ENCODE measurements at places on chromosomes 2 and 18. TPM values are rescaled to one million over a fixed set of nuclear protein-coding genes. Genes with fewer than 3 reads are reported as not detected.

DNA sequence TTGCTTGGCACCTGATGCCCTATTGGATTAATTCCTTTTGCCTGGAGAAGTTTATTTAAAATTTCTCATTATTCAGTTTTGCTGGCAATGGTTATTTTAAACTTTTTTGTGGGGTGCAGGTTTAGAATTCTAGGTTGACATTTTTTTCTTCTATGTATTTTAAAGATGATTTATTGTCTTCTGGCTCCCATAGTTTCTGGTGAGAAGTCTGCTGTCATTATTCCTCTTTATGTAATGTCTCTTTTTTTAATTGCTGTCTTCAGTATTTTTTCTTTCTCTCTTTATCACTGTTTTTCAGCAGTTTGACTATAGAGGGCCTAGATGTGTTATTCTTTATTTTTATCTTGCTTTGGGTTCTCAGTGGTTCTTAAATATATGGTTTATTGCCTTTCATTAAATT is 182.2 kb upstream of the STON1 start:
- DNase-seq, result no peak

GRCh38 chr18:59715445-59715844 is 18.2 kb upstream of the CCBE1 start:
- peak; percentile 54 for DNase-seq

GRCh38 chr2:215435280-215435869 is 493 bp downstream of the FN1 start:
- DNase-seq, result no peak

DNA sequence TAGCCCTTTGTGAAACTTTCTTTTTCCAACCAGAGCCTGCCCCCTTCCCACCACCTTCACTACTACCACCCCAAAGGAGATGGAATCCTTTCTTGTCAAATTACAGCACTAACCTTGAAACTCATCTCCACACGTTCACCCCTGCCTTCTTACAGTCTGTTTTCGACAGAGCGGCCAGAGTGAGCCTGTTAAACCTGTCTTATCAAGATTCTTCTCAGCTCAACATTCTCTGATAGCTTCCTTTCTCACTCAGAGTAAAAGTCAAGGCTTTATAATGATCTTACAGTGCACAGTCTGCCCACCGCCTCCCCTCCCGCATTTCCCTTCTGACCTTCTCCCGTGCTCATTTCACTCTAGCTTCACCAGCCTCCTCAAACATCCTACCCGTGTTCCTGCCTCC is 56.0 kb downstream of the ARHGAP25 start:
- DNase-seq, result no peak

Gene DRC1
- 0.18 TPM for total RNA-seq

DNA sequence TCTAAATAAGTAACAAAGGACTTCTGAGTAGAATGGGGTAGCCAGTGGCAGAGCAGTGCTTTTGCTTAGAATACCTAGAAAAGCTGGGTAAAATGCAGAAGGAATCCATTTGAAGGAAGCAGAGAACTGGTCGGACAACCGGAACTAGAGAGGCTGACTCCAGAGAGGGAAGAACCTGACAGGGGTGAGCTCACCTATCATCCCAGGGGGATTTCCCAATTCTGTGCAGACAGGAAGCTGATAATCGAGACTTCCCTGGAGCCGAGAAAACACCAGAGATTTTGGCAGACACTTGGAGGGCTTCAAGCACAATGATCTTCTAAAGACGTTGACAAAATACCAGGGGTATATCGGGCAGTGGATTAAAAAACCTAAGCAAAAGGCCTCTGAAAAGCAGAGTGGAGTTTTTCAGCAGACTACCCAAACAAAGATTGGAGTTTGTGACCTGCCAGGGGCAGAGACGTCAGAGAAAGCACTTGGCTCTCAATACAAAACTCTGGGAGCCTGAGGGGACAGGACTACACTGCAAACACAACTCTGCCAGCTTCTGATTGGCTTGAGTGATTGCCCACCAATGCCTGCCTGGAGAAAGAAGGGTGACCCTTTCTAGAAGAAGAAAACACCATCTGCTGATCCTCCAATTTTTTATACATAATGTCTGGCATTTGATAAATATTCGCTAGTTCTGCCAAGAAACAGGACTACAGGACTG is 67.5 kb upstream of the TTN start:
- no peak for DNase-seq

Gene PPP1R1C
- 0.28 TPM for total RNA-seq

GRCh38 chr18:54737986-54738385 is 90.3 kb upstream of the RAB27B start:
- peak; percentile 81 for DNase-seq

Gene UGT1A5
- not detected for total RNA-seq

Gene MROH2A
- total RNA-seq, result not detected

DNA sequence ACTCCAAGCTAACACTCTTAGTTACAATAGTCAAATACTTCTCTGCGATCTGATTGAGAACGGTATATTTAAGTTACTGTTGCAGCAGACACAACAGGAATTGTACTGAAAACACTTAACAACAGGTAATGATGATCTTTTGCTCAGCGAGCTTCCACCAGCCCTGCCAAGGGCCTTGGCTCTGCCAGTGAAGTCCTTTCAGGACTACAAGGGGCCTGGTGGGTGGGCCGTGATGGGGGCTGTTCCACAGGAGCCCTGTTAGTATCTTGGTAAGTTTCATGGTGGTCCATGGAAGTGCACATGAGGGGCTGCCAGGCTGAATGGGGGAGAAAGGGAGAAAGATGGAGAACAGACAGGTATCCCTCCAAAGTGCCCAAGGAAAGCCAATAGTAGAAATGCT is 178.6 kb upstream of the DOK6 start:
- no peak for DNase-seq

DNA sequence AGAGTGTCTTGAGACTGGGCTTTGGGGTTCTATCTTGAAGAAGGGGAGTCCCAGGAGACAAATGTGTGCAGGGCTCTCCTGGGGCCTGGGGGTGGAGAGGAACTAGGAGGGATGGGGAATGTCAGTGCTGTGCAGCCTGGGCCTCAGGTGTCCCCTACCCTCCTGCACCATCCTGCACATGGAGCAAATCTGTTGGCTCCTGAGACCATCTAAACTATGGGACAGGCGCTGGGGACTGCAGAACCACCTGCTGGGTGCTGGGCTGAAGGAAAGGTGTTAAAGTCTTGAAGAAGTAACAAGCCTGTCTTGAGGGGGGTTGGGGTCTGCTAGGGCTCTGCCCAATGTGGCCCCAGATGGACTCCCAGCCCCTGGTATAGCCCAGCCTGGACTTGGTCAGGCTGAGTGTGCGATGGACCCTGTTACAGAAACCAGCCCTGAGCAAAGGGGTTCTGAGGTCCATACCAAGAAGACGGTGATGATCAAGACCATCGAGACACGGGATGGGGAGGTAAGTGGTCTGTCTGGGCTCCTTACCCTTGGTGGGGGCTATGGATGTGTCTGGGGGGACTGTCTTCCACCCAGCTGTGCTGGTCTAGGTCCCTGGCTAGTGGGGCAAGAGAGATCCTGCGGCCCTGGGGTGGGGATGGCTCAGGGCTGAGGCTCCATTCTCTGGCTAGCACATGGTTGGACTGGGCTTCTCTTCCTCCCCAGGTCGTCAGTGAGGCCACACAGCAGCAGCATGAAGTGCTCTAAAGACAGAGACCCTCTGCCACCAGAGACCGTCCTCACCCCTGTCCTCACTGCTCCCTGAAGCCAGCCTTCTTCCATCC is 7.3 kb downstream of the DES start:
- no peak for DNase-seq

- no peak for DNase-seq
Observed at GRCh38 chr2:102008490-102008889, 16.7 kb downstream of the IL1R2 start.

- peak; percentile 27 for DNase-seq
Observed at GRCh38 chr2:33375054-33375453, 101.4 kb upstream of the RASGRP3 start.

GRCh38 chr2:191521608-191522208 is 156.2 kb upstream of the NABP1 start:
- peak; percentile 55 for DNase-seq

Gene ZBTB7C
- total RNA-seq, result not detected

Gene SPEG
- 7.8 TPM for total RNA-seq

Gene HAAO
- total RNA-seq, result not detected

- DNase-seq, result no peak
Observed at GRCh38 chr18:46445522-46446313, 211.3 kb downstream of the LOXHD1 start.

DNA sequence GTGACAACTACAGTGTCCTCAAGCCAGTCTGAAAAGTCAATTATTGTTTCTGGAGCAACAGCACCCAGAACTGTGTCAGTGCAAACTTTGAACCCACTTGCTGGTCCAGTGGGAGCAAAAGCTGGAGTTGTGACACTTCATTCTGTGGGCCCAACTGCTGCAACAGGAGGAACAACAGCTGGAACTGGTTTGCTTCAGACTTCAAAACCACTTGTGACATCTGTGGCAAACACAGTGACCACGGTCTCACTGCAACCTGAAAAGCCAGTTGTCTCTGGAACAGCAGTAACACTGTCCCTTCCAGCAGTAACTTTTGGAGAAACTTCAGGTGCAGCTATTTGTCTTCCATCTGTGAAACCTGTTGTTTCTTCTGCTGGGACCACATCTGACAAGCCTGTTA is 59.8 kb downstream of the TAF4B start:
- no peak for DNase-seq

DNA sequence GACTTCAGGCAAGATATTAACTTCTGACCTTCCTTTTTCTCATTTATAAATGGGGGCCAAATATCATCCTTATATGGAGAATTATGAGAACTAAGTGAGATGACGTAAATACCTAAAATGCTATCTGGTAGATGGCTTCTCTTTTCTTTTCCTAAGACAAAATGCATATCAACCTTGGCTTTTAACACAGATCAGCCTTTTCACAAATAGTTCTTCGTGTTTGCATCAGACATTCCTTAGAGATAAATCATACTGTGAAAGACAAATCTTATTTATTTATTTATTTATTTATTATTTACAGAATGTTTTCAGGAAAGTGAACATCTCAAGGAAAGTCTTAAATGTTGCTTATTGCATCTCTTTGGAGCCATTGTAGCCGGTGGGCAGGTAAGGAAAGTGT is 62.8 kb downstream of the NBEAL1 start:
- peak; percentile 35 for DNase-seq

Gene ANKRD23
- 0.54 TPM for total RNA-seq

Gene TWIST2
- total RNA-seq, result 14.7 TPM

DNA sequence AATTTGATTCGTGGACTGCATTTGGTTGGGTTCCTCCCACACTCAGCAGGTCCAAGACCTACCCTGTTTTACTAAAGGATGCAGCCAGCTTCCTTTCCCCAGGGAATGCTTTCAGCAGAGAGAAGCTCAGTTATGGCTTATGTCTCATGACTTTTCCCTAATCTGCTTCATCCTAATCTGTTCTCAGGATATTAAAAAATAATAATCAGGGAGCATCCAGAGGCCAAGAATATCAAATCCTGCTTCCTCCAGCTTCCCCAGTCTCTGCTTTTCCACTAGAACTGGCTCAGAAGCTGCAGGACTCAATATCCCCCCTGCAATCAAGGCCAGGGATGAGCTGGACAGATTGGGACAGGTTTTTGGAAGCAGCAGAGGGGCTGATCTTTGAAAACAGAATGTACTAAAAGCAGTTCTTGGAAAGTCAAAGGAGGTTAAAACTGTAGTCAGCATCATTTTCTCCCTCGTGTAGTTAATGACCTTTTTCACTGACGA is 326.9 kb upstream of the TNP1 start:
- DNase-seq, result no peak

Gene ITPRIPL1
- total RNA-seq, result 1.4 TPM

Gene CTLA4
- not detected for total RNA-seq

GRCh38 chr2:216068-216467 is 47.8 kb downstream of the SH3YL1 start:
- DNase-seq, result no peak

Gene ALKAL2
- not detected for total RNA-seq

DNA sequence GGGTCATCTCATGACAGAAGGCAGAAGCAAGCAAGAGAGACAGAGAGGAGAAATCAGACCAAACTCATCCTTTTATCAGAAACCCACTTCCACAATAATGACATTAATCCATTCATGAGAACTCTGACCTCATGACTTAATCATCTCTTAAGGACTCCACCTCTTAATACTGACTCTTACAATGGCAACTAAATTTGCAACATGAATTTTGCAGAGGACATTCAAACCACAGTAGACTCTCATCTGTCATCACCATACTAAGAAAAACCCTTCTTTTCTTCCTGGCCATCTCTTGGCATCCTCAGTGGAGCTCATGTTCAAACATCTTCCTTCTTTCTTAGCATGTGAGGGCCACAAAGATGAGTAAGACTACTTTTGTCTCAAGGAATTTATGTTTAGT is 476.2 kb upstream of the RAB12 start:
- DNase-seq, result no peak

GRCh38 chr2:156421851-156422250 is 14.3 kb upstream of the GPD2 start:
- no peak for DNase-seq

DNA sequence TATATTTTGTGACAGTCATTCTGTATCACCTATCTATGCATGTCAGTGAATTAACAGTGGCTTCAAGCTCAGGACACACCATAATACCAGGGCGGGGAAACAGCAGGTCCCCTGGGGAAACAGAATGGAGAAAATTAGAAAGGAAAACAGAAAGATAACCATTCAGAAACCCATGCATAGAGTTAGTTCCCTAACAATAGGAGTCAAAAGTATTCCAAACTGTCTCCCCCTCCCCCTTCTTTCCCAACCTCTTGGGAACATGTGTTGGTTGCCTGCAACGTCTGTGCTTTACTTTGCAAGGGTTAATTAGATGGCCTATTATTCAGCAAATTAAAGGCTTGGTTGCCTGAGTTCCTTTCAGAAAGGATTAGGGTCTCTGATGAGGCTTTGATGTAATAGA is 176.4 kb downstream of the MYO3B start:
- no peak for DNase-seq

DNA sequence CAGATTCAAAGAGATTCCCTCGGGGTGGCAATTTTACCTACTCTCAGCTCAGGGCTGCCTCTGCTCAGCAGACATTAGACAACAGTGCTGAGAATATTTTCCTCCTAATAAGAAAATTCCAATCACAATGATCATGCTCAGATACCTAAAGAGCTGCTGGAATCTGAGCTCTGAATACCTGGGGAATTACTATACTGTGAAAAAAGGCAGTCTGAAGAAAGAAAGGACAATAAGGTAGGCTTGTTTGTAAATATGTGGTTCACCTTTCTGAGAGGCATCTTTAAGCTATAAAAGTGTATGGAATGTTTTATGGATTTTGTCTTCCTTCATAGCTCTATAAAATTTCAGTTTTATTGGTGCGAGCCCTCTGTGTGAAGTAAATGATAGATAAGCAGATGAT is 34.2 kb upstream of the FAM98A start:
- DNase-seq, result no peak

All from IMR-90 (cell line).